NCI-H1930 (cell line): ENCODE measurements at places on chromosomes 2 and 18.

DNA sequence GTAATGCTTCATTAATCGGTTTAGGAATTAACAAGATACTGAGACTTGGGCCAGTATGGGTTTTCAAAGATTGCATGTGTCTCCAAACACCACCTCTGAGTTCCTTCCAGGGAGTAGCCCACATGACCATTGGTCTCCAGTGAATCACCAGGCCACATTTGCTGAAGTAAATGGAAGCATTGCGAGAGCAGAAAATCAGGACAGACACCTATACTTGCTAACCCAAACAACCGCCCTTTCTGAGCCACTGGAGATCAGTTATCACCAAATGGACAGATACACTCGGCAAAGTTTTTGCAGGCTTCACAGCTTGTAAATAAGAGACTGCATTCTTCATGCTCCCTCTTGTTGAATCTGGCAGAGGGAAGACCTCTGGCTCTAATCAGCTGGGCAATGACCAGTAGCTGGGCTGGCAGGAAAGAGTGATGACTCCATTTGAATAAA lies 40.9 kb downstream of the GATA6 start:
- no peak for DNase-seq

- DNase-seq: no peak
Measured at GRCh38 chr2:140506606-140507005, 1624.2 kb downstream of the LRP1B start.

DNA sequence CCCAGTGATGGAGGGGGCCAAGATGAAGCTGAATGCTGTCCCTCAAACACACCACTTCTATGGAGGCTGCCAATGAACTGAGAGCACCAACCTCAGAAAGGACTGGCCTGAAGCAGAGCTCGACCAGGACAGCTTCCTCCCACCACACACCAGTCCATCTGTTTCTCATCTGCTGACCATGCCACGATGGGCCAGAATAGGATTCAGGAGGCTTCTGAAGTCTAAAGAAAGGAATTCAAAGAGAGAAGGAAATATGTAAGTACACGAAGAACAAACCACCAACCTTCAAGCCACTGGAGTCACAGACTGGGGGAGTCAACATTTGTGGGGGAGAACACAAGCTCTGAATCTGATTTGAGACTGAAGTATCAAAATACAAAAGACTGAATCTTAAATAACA lies 157.6 kb upstream of the CCDC68 start:
- DNase-seq: no peak

DNA sequence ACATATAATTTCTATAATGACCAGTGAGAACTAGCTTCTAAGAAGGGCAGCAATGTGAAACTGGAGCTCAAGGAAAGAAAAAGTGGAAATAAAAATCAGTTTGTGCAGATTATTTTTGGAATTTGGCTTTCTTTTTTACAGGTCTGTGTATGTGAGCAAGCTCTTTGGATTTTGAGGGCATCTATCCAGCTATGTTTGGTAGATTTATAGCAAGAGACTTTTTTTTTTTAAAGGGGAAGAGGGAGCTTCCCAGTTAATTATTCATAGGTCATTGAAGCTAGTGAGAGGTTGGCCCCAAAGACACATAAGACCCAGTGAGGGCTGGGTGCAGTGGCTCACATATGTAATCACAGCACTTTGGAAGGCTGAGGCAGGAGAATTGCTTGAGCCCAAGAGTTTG lies 24.0 kb upstream of the COLEC12 start:
- DNase-seq: no peak

DNA sequence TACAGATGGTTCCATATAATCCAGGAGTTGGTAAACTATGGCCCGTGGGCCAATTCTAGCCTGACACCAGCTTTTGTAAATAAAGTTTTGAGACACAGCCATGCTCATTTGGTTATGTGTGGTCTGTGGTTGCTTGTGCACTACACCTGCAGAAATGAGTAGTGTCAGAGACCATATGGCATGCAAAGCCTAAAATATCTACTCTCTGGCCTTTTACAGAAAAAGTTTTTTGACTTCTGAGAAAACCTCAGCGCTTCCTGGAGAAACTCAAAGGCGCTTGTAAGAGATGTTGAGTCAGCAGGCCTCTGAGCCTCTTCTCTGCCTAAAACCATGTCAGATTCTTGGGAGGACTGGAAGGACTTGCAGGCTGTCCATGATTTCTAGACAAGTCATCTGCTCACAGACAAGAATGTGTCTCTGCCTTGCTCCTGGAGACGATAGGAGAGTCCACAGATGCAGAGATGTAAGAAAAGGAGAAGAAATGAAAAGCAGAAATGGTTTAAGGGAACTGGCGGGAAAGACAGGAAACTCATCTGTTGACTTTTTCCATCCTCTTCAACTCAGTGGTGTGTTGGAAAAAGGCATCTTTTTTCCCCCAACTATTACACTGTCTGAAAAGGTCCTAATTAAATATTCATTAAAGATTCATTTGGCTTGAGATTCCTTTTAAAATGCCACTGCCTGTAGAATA lies 5.2 kb downstream of the TTC39C start:
- no peak for DNase-seq

DNA sequence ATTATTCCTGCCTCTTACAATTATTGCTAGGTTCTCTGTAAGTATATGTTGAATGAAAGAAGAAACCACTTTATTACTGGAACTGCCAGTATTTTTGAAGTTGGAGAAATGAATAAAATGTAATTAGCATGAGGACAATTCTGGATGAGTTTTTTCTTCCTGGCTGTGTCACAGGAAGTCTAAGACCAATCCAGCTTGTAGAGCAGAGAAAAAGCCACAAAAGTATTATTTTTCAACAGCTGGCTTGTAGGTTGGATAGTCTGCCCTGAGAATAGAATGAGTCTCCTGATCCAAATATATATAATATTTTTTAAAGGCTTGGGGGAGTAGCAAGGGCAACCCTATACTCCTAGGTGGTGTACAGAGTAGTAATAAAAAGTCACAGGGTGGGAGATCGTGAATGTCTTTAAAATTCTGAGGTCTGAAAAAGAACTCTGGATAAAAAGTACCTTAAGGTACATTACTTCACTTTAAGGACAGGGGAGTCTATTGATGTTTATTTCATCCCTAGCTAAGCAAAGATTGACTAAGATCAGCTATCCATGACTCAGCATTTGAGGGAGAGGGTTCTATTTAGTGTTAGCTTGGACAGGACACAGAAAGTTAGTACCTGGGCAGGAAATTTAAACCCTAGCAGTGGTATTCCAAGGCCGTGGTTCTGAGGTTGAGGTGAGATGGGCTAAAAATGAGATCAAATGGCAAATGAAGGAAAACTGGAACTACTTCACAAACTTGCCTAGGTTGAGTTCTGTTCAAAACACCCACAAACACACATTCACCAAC lies 31.7 kb downstream of the SLC40A1 start:
- DNase-seq: no peak
